ENCODE measurements at places on chromosomes 3 and 15. TPM values are rescaled to one million over a fixed set of nuclear protein-coding genes. Genes with fewer than 3 reads are reported as not detected.

The TMEM108 gene
- not detected for total RNA-seq

The SLC28A2 gene
- not detected for total RNA-seq

The PTH1R gene
- total RNA-seq = not detected

The NR2E3 gene
- not detected for total RNA-seq

The LRRC3B gene
- not detected for total RNA-seq

The ZNF660 gene
- total RNA-seq = 0.83 TPM

The SLC15A2 gene
- 1.9 TPM for total RNA-seq

The ZNF592 gene
- 36.6 TPM for total RNA-seq

The FBXW12 gene
- not detected for total RNA-seq

The AADAC gene
- total RNA-seq = not detected

The ERC2 gene
- total RNA-seq = not detected

All from activated CD8-positive, alpha-beta T cell treated with anti-CD3 and anti-CD28 coated beads, Interleukin-2, amount 10 ng/mL, durations not matched to agents 7 days and 5 days (primary cell).